Fibroblast of skin of right biceps (primary cell): ENCODE measurements at places on chromosomes 6 and 20.
A peak's percentile ranks its signal among the peaks of the same experiment; 100 is the strongest.

DNA sequence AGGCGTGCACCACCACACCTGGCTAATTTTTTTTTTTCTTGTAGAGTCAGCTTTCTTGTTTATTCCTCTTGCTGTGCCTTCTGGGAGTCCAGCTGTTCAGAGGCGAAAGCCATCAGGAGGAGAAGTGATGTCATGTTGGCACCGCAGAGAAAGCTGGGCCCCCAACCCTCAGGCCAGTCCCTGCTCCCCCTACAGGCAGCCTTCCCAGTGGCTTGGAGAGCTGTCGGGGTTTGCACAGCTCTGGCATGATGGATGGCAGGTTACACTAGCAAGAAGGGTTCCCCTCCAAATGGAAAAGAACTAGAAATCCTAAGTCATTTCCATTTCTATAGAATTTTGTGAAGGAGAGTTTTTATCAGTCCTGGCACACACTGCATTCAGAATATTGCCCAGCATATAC, 72.6 kb downstream of the C6orf52 start:
- DNase-seq: no peak

- DNase-seq: no peak
Observed at GRCh38 chr6:22536122-22536521, 33.2 kb upstream of the HDGFL1 start.

GRCh38 chr6:127210725-127211124, 55.9 kb upstream of the RNF146 start:
- DNase-seq: no peak

DNA sequence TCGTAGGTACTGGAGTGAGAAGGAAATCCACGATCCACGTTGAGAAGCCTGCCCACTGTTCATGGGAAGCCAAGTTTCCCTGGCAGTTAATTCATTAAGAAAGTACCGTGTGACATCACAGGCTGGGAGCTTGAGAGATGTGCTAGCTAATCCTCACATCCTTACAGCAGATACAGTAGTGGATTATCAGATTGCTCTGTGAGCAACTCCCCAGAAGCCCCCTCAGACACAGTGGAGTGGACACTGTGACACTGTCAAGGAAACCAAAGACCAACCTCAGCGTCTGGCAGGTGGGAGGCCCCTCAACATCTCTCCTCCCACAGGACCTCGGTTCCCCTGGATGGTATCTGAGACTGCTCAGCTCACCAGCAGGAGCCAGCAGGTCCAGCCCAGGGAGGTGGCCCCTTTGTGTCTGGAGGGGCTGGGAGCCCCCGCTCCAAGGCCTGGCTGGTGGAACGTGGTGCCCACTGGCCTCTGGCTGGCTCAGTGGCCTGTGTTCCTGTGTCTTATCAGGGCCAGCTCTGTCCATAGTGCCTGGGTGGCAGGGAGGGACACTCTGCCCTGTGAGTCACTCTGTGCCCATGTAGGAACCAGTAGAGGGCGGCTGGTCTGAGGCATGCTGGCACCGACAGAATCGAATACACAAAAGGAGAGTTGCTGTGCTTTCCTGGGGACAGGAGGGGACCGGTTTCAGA, 7.2 kb downstream of the PYGB start:
- DNase-seq: no peak

- no peak for DNase-seq
Observed at GRCh38 chr20:58898629-58899408, 46.3 kb downstream of the GNAS start.

- DNase-seq: no peak
Observed at GRCh38 chr6:165791306-165791705, 128.3 kb upstream of the PDE10A start.

DNA sequence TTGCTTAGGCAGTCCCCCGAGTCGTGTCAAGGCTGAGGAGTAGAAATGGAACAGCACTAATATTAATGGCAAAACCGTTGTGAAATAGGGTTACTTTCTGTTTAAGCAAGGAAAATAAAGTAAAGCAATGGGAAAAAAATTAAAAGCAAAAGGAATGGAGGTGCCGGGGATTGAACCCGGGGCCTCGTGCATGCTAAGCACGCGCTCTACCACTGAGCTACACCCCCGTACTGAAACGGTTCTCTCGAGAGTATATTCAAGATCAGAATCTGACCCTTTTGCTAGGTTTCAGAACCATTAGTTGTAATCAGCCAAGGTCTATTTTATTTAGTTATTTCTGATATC, 85.5 kb downstream of the TRIM27 start:
- DNase-seq: peak; percentile 71

GRCh38 chr6:105896052-105896820, 189.9 kb upstream of the PRDM1 start:
- no peak for DNase-seq

DNA sequence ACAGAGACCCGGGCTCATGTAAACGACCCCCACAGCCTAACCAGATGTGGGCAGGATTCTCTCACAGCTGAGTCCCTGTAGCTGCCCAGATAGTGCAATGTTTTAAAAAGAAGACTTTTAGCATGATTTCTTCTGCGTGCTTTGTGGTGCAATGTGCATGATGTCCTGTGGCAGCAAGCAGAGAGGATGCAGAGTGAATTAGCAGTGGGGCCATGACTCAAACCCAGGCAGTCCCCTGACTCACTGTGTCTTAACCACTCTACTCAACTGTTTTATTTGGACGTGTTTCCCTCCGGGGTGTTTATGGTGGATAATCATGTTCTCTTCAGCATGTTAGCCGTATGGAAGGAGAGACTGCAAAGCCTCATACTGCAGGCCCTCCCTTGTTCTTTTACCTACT, 247.9 kb downstream of the SLC24A3 start:
- DNase-seq: peak; percentile 58

- peak; percentile 86 for DNase-seq
Observed at GRCh38 chr6:80133020-80133419, 26.5 kb downstream of the BCKDHB start.

DNA sequence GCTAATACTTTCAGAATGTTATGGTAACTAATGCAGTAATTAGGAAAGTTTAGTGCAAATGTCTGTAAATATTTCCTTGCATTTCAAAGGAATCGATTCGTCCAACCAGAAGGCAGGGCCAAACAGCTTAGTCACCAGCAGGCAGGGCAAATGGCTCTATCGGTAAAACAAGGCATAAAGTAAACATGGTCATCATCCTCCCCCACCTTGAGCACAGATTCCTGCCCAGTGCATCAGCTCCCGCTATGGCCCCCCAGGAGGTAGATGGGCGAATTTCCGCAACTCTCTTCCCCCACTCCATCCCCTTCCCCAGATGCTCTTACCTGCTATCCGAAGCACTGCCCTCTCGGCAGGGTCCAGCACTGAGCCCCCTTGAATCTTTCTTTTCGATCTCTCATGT, 103.8 kb upstream of the BEND6 start:
- peak; percentile 66 for DNase-seq

- DNase-seq: no peak
Observed at GRCh38 chr6:10610289-10610688, 84.1 kb downstream of the C6orf52 start.
